Fibroblast of mammary gland (primary cell): ENCODE measurements at places on chromosomes 4 and X.

- DNase-seq = no peak
Observed at GRCh38 chr4:165319030-165319429, 8.4 kb upstream of the MSMO1 start.

GRCh38 chrX:110284159-110284558, 33.7 kb downstream of the AMMECR1 start:
- DNase-seq = peak; percentile 81

DNA sequence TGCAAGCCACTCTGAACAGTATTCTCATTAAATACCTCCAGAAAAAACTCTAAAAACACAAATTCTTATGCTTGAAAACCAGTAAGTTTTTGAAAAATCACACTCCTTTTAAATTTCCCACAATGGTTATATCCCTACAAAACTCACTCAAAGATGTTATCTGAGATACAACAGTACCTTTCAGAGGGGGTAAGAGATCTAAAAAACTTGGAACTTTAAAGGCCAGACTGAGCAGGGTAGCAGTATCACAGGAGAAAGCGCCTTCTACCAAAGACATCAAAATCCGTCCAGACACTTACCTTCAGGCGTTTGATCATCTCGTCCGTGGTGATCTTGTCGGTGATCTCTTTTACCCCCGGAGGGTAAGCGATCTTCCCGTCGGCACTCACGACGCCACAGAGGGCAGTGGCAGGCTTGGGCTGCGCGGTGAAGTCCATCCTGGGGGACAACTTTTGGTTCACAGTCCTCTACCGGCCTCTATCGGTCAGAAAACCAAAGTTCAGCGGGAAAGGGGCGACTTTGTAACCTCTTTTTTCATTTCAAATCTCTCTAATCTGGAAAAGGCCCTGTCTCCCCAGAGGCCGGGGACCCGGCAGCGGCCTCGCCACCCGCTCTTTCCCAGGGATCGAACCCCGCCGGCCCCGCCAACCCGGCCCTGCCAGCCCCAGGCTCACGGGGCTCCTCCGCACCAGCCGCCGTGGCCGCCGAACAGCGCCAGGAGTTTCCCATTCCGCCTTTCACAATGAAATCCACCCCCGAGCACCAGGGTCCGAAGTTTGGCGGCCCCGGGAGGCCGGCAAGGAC, 1.4 kb downstream of the PDS5A start:
- DNase-seq = peak; percentile 84

- no peak for DNase-seq
Observed at GRCh38 chr4:112939901-112940300, 109.6 kb upstream of the ANK2 start.

GRCh38 chr4:148881860-148882643, 439.8 kb upstream of the NR3C2 start:
- DNase-seq = no peak

DNA sequence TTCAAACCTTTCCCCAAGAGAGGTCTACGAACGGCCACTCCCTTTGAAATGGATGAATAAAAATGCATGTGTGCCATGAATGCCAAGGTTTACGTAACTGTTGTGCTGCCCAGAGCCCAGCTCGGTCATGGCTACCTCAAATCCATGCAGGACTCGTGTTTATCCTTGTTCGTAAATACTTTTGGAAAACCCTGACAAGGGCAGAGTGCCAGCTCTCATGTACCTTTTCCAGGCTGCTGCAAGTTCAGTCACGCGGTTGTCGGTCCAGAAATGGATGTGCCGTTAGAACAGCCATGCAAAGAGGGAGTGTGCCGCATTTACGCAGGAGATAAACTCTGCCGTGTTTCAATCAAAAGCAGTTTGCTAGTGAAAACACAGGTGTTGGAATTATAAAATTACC, 123.4 kb downstream of the AMELX start:
- DNase-seq = no peak

- DNase-seq = peak; percentile 37
Observed at GRCh38 chrX:112636288-112636687, 43.5 kb downstream of the LHFPL1 start.

- peak; percentile 97 for DNase-seq
Observed at GRCh38 chr4:113446019-113446418, 315.5 kb downstream of the CAMK2D start.

DNA sequence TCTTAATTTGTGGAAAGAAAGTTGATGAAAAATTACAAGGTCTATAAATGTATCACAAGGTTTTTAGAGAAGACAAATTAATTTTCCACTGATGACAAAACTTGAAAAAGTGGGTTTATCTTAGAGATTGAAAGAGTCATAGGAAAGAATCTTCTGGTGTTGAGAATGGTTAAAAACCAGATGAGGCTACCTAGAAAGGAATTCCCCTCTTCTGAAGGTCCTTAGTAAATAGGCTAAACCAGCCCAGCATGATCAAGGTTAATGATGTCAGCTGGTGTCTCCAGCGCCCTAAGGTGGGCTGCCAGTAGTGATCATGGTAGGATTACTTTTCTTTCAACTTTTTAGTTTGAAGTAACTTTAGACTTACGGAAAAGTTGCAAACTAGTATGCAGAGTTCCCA, 71.8 kb upstream of the PGRMC2 start:
- DNase-seq = no peak

DNA sequence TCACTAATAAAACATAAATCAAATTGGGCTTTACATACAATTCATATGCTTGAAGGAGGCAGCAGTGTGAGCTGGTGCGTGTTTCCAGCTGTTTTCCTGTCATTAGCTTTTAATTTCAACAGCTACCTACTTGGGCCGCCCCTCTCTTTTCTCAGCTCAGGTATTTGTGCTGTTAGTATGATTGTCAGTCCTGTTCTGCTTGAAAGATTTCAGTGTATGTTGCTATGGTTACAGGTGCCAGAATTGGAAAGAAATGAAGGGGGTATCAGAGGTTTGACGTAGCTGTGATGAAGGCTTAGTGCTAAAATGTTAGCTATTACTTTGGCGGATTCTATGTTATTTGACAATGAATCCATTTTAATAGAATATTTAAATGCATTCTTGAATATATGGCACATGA, 440.3 kb downstream of the ZIC3 start:
- no peak for DNase-seq

DNA sequence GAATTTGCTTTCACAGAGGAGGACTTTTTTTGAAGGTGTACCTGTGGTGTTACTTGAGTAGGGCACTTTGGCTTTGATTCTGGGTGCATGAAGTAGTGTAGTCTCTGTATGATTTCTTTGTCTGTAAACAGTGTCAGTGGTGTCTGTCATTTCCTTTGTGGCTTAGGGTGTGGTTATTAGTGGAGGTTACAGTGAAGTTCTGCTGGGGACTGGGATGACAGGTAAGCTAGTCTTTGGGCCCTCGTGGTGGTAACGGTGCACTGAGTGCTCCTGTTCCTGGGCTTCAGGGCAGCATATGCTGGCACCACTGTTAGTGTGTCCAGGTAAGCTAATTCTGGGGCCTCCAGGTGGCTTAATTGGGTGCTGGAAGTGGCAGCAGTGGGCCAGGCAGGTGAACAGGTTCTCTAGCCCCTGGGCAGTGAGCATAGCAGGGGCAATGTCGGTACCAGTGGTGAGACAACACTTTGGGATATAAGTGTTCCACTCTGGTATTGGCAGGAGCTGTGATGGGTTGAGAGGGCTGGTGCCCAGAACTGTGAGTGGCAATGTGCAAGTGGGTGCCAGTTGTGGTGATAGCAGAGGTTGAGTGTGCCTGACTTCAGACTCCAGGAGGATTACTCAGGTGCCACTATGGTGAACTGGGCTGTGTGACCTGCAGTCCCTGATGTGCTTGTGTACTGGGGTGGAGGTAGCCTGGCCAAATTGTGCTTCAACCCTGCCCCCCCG, 26.0 kb upstream of the VSIG1 start:
- DNase-seq = no peak
